ENCODE measurements at places on chromosomes 2 and 18.

GRCh38 chr2:102144128-102144527 lies 1.6 kb downstream of the IL1R1 start:
- DNase-seq, result peak; percentile 10

- no peak for DNase-seq
Observed at GRCh38 chr2:69798909-69799526, 30.4 kb upstream of the GMCL1 start.

DNA sequence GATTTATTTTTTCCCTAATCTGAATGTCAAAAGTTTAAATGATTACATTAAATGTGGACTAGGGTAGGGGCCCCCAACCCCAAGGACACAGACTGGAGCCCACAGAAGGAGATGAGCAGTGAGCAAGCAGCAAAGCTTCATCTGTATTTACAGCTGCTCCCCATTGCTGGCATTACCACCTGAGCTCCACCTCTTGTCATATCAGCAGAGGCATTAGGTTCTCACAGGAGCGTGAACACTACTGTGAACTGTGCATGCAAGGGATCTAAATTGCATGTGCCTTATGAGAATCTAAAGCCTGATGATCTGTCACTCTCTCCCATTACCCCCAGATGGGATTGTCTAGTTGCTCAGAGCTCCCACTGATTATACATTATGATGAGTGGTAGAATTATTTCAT lies 3.8 kb downstream of the MOB1A start:
- DNase-seq, result no peak

- no peak for DNase-seq
Observed at GRCh38 chr18:73717570-73717969, 430.1 kb downstream of the FBXO15 start.

DNA sequence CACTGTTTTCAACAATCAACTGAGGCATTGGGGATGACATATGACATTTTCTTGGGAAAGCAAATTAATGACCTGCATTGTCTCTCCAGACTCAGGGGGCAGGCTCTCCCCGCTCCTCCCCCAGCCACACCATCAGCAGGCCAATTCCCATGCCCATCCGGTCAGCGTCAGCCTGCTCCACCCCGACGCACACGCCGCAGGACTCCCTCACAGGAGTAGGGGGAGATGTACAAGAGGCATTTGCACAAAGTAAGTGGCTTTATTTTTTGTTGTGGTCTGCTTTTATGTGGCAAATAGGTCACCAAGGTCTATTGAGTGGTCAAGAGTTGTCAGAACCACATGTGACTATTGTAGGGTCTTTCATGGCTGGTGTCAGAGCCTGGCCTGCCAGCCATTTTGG lies 165.1 kb downstream of the DTNA start:
- no peak for DNase-seq

- no peak for DNase-seq
Observed at GRCh38 chr2:15899327-15899612, 41.1 kb upstream of the MYCN start.

- no peak for DNase-seq
Observed at GRCh38 chr2:180158961-180159360, 151.9 kb upstream of the CWC22 start.

GRCh38 chr2:30705711-30706533 lies 101.3 kb downstream of the CAPN13 start:
- no peak for DNase-seq

DNA sequence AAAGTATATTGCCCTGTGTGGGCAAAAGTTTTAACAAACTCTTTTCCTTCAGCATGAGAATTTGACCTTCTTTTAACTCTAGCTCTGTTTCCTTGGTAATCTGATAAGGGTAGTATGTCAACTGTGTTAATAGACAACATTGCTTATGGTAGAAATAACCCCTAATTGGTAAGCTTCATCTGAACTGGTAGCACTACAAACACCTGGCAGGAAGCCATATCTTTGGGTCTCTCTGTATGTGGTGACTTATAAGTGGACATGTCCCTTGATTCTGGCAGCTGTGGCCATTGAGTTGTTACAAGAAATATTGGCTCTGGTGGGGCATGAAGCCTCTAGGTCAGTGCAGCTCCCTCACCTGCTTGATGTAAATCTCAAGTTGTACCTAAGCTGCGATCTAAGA lies 46.9 kb downstream of the MBD5 start:
- DNase-seq, result no peak
